ENCODE measurements at places on chromosomes 1 and 21.

GRCh38 chr1:51063121-51063520 lies 38.9 kb upstream of the C1orf185 start:
- DNase-seq: no peak

DNA sequence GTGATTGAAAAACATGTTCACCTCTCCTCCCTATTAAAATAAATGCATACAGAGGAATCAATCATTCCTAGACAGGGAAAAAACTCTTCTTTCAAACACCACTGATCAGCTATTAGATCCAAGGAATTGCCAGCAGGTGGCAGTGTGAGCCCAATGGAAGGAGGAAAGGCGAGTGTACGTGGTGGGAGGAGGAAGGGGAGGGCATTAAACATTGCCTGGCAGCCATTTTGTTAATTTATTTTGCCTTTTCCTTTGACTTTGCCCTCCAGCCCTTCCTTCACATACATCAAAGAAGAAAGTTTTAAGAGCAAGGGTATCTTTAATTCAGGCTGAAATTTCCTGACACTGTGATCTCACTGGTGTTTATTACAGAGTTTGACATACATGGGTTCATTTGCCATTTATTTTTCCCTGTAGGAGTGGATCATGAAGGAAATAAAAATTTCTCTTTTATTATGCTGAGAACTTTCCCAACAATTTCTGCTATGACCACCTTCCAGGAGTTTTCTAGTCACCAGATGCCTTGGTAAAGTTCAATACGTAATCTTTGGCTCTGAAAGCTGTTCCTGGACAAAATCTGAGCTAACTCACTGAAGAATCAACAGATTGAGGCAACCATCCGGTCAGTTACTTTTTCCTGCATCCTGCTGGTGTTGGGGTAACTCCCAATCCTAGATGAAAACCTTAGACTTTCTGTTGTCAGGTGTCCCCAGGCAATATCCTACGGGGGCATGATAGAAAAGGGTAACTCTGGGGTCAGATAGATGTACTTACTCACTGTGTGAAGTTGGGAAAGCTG lies 1.9 kb upstream of the GNAI3 start:
- peak; percentile 89 for DNase-seq

DNA sequence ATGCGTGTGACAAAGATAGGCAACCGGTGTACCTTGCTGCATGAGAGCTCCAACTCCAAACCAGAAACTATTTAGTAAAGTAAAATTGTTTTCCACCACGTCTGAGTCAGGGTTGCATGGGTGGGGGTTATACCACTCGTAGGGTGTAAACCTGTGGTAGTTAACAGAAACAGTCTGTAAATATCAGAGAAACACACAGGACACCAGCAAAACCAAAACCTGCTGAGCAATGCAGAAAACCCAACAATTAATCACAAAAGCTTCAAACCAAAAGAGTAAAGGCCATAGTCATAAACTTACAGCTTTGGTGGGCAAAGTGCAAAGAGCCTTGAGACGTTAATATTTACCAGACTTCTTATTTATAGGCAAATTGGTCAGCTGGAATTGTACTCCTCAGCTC lies 282.7 kb downstream of the BACH1 start:
- DNase-seq: no peak

GRCh38 chr1:196459383-196459782 lies 148.9 kb downstream of the KCNT2 start:
- DNase-seq: no peak

- DNase-seq: no peak
Measured at GRCh38 chr1:224219612-224220059, 36.6 kb downstream of the DEGS1 start.

DNA sequence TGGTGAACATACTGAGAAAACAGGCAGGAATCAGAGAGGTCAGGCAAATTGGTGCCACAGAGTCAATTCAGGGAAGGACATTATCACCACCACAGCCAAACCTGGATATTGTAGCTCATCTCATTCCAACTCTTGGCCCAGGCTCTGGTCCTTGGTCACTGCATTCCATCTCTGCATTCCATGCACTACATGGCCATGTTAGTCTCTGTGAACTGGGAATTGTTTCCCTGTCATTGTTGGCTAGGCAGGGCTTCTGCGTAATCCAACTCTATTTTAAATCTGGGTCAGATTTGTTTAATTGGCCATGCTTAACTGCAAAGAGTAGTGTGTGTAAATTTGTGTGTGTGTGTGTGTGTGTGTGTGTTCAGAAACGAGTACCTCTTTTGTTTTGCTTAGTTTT lies 837.6 kb upstream of the ADAMTS5 start:
- DNase-seq: no peak

- no peak for DNase-seq
Measured at GRCh38 chr1:92037400-92037799, 7.6 kb downstream of the EPHX4 start.

GRCh38 chr1:184210031-184210430 lies 158.5 kb downstream of the TSEN15 start:
- no peak for DNase-seq

- no peak for DNase-seq
Measured at GRCh38 chr1:234836045-234836681, 226.2 kb upstream of the IRF2BP2 start.
